ENCODE measurements at places on chromosomes 7 and 10.

DNA sequence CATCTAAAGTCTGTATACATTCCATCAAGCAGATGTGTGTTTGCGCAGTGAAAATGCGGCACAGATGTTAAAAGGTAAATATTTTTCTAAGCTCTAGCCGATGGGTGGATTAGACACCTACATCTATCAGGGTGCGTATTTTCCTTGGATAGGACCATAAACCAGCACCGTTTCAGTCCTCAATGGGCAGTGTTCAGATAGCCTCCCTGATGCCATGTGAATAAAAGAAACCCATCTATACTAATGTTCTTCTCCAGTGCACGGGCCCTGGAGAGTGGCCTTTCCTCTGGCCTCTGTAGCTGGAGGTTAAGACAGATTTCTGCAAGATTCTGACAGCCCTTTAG lies 103.5 kb downstream of the PARP12 start:
- DNase-seq: no peak

DNA sequence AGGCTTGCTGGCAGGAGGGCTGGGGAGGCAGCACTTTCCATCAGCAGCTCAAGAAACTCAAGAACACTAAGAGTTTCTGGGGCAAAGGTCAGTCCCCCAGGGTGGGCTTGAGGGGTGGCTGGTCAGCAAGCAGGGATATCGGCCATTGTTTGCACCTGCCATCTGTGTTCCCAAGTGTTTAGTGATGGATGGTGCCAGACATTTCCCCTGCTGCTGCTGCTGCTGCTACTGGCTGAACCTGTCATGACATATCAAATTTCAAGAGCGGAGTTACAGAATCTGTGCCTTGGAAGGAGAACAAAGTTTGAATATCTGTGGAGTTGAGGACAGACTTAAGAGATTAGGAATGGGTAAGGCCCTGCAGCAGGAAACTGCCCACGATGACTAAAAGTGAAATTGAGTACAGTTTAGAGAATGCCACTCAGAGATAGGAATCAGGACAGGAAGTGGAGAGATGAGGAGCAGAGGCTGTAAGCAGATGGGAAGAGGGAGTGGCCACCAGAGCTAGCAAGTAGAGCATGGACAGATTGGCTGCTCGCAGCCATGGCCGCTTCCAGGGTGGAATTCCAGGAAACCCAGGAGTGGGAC lies 39.2 kb upstream of the PPP1R3C start:
- no peak for DNase-seq

DNA sequence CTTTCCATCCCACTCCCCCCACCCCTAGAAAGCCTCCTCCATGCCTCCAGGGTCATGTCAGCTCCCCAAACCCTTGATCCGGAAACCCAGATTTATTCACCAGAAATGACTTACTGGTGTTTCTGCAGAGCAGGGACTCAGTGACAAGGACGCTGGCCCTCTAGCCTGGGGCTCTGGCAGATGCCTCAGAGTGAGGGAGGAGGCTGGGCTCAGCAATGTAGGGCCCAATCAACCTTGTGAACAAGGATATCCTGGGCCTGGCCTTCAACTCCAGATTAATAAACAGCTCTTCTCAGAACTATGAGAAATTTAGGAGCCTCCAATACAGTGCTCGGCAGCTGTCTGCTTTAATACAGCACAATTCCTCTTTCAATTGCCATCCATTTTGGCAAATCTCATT lies at the start of gene MBL2:
Gene MBL2, minus strand, starts transcription at position 162 of the 400 bp plus-strand sequence. CDS start 1,149 bp downstream, outside the sequence.
- DNase-seq: no peak

- no peak for DNase-seq
These were observed 129.4 kb downstream of the NRBF2 start for GRCh38 chr10:63262430-63263073.

DNA sequence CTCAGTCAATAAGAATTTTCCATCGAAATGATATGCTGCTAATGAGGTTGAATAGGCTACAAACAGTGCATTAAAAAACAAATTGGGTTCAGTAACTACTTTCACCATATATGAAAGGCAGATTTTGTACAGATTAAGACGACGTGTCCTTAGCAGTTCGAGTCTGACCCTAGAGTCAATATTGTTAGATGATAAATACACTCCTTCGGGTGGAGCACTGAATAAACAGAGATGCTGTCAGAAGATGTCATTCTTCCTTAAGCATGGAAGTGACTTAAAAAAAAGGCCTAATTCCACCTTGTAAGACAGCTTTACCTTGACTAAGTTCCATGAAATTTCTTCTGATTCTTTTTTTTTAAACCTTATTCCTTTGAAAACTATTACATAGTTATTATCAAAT lies 5.8 kb upstream of the AGR2 start:
- DNase-seq: no peak

DNA sequence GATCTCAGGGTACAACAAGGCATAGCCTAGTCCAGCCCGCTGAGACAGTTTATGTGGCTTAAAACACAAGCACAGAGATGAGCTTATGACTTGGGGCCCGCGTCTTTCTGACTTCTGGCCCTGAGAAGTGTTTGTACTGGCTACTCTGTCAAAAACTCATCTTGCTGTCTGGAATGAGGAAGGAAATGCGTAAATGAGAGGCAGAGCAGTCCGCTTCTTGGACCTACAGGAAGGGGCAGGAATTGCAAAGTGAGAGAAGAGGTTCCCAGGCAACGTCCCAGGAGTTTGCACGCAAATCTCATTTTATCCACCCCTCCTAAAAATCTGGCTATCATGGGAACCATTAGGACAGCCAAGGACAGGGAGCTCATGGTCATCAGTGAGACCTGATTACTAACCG lies 5.5 kb downstream of the ANXA11 start:
- DNase-seq: peak; percentile 43

DNA sequence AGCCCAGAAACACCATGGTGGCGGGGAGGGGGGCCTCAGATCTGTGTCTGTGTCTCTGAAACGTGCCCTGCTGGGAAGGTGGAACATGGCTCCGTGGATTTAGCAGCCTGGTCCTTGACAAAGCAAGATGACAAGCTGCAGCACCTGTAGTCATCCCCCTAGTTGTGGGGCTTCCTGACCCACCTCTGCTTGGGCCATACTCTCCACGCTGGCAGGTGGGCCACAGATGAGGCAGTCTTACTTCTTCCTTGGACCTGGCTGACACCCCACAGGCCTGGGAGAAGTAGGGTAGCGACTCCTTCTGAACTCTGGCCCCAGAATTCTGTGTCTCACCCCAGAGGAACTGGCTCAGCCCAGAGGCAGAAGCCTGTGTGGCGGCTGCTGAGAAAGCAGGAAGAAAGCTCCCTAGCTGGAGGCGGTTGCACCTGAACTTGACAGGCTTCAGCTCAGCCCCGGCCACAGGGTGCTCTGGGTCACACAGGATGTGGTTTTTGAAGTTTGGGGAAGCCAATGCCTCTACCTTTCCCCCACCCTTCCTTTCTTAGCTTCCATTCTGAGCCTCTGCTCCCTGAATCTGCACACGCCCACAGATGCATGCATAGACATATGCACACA lies 113.9 kb downstream of the ABLIM1 start:
- DNase-seq: no peak

DNA sequence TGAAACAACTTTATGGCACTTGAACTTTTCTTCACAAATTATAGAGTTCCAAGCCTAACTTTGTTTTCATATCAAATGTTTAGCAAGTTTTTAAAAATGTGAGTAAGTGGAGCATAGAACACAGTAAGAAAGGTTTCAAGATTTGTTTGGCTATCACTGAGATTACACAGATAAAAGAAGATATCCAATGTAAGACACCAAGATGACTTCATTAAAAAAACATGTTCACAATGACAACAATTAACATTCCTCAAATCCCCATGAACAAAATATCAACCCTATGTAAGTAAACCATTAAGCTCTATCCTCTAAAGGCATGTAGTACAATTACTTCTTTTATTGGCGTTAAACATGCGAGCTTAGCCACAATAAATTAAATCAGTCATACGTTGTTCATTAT lies 129.7 kb downstream of the RELN start:
- DNase-seq: no peak

GRCh38 chr7:37097983-37098382 lies 350.7 kb downstream of the ELMO1 start:
- no peak for DNase-seq

DNA sequence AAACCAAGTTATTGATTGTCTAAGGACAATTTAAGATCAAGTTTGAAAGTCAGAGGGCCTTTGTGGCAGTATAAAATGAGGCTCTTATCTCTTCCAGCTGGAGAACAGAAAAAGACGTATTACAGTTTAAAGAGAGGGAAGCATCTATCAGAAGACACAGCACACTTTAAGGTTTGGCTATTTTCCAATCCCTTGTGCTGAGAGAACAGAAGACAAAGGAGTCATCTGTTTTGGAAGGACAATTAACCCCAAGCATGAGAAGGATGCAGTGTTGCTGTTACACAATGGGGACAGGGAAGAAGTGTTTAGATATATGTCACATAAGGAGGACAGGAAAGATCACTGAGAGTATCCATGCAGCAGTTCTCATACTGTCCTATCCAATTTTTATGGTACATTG lies 1224.2 kb upstream of the SORCS1 start:
- DNase-seq: peak; percentile 33

DNA sequence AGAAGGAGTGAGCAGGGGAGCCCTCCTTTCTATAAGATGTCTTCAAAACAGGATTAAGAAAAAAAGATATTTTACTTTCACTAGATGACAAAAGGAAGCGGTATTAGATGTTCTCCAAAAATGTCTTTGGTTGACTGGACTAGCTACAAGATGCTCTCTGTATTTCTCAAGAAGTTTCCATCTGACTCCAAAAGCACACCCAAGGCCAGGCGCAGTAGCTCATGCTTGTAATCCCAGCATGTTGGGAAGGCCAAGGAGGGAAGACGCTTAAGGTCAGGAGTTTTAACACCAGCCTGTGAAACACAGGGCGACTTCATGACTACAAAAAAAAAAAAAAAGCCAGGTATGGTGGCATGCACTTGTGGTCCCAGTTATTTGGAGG lies 84.5 kb downstream of the PIP4K2A start:
- no peak for DNase-seq

- no peak for DNase-seq
These were observed 7.5 kb downstream of the VWC2 start for GRCh38 chr7:49780953-49781352.

GRCh38 chr10:77531441-77532001 lies 106.1 kb downstream of the KCNMA1 start:
- DNase-seq: peak; percentile 34

DNA sequence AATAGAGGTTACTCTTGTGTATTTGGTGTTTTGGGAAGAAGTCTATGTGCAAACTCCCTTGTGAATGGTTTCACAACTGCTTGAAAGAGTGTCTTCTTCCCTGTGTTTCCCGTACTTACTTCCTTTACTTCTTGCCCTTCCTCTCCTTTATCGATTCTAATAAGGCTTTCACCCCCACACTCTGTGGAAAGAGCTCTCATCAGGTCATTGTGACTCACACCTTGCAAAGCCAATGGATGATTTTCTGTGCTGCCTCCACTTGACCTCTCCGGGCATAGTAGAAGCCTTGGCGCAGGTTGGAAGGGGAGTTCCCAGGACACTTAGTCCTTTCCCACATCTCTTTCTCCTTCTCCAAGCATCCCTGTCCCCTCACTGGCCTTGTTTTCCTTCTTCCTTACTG lies 6.2 kb upstream of the TSPAN15 start:
- no peak for DNase-seq

- DNase-seq: no peak
These were observed 107.4 kb upstream of the FAM204A start for GRCh38 chr10:118449521-118449920.

GRCh38 chr10:86661161-86662025 lies 6.9 kb upstream of the LDB3 start:
- no peak for DNase-seq

DNA sequence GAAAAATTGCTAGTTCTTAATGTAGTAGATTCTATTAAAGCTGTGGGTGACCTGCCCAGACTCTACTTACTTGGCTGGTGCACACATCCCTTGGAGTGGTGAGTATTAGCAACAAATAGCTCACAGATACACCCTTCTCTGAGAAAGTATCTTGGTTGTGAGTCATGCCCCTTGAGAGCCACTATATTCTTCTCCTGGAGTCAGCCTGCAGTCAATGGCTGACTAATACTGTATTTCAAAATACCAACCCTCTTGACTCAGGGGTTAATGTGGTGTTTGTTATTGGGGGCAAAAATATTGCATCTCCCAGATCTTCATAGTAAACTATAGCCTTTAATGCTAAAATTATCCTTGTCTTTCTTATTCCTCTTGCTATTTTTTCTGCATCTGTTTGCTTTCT lies 354.9 kb downstream of the BMPER start:
- no peak for DNase-seq

DNA sequence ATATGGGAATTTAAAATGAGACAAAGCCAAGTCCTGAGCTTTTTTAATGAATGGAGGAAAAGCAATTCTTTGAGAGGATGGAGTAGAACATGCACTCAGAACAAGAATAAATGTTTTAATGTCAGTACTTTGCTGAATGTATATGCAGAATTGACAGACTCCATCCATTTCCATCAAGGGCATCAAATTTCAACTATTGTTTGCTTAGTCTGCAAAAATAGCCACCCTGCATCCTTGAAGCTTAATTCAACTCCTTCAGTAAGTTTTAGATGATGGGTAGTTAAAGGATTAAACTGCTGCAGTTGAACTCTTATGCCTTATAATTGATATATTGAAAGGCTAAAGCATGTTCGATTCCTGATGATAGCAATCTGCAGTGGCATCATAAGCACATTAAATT lies 99.7 kb upstream of the IFRD1 start:
- DNase-seq: no peak

GRCh38 chr10:35384265-35384868 lies 48.1 kb downstream of the CCNY start:
- DNase-seq: no peak

DNA sequence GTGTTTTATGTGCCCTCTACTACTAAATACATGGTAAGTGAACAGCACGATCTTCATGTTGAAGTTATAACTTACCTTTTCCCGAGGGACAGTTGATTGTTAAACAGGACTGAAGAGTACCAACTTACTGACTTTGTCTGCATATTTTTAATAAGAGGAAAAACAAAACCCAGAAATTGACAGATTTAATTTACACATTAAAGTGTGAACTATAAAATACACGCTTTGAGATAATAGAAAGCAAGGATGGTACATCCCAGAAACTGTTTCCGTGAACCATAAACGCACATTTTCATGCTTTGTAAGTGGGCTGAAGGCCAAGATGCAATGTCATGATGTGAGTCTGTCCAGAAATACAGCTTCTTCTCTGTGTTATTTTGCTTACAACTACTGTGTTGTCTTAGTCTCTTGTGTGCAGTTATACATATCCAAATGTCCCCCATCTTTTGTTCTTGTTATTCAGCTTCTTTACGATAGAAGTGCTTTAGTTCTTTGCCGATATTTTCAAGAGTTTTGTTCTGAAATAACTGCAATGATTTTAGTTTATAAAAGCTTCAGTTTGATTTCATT lies 190.1 kb downstream of the MLLT10 start:
- no peak for DNase-seq

- no peak for DNase-seq
These were observed 54.5 kb downstream of the NRP1 start for GRCh38 chr10:33279811-33280602.
